ENCODE measurements at places on chromosomes 4 and X. TPM values are rescaled to one million over a fixed set of nuclear protein-coding genes. Genes with fewer than 3 reads are reported as not detected.

DNA sequence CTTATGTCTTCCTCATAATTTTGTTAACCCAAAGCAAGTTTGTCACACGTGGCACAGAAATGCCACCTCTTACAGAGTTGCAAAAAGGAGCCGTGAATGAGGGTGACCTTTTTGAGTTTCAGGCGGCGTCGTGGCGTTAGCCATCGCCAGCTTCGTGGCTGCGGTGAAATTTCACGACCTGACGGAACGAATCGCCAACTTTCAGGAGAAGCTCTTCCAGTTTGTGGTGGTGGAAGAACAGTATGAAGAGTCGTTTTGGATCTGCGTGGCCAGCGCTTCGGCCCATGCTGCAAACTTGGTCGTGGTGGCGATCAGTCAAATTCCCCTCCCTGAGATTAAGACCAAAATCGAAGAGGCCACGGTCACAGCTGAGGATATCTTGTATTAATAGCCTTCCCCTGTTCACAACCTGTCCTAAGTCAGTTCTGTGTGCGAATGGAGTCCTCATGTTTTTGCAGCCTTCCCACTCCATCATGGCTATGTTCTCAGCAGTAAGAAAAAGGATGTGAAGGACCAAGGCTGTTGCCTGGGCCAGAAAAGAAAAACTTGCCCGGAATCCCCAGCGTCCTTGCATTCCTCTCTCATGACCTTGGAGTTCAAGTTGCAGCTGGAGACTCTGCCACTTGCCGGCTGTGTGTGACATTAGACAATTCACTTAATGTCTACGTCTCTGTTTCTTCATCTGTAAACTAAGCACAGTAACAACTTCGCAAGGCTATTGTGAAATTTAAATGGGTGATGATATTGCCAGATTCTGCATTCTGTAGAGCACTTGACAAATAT is 11.9 kb downstream of the CLRN2 start:
- DNase-seq = no peak

The ARSH gene
- total RNA-seq = not detected

DNA sequence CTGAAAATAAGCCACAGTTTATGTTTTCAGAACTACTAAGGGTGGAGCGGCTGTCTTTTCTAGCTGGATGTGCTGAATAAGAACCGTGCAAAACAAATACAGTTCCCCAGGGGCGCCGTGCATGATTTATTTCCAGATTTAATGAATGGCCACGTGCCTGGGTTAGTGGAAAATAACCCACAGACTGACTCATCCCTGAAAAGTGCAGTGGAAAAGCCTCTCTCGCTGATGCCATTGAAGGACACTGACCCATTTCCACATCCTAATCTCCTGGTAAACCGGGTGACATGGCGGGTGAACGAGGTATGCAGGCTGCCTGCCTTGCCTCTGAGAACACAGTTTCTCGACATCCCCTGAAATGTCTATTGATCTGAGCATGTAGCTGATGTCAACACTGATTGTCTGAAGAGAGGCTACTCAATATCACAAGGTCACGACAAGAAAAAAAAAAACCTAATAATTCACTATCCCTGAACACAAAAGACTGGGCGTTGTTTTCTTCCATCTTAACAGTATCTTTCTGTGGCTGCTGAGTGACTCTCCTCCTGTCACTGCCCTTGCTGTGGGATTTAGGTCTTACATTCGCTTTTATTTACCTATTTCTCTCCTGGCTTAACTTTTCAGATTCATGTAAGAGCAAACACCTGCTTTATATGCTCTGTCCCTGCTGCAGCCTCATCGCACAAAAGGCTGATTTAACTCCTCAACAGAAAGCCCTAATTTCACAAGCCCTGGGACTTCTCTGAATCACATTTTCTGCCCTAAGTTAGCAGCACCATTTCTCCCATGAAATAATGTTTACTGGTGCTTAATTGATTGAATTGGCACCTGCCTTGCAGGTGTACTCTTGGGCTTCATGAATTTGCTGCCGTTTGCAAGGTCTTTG is 76.9 kb upstream of the SCOC start:
- DNase-seq = peak; percentile 21

DNA sequence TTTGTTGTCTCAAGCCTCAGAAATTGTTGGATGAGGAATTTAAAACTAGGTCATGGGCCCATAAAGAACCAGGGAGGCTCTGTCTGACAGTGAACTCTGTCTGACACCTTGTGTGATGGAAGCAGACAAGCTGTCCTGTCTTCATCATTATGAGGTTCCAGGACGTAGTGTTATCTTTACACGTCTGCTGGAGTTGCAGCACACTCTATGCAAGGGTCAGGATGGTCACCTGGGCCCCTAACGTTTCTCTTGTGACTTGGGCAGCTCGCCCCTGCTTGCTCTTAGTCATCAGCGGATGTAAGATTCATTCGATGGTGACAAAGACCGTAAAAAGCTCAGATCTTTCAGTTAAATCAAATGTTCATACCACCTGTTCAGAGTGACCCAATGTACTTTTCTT is 92.0 kb upstream of the ADGRG2 start:
- no peak for DNase-seq

The MSX1 gene
- 0.24 TPM for total RNA-seq

DNA sequence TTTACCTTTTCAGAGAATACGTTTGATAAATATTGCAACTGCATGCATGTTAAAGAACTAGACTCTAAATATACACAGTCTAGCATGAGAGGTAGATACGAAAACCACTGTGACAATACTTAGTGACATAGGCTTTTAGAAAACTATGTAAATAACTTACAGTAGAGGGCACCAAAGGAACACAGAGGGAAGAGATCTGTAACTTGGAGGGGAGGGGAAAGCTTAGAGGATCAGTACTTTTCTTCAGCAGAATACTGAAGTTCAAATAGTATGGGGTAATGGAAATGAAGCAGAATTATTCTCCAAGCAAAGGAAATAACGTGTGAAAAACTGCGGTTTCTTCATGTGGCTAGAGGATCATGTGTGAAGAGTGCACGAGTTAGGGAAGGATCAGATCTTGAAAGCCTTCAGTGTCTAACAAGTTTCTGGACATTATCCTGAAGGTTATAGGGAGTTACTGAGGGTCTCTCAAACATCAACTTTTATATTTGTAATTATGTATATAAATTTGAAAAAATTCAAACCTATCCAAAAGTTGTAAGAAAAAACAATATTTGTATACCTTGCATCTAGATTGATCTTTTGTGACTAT is 264.3 kb downstream of the NPFFR2 start:
- no peak for DNase-seq

DNA sequence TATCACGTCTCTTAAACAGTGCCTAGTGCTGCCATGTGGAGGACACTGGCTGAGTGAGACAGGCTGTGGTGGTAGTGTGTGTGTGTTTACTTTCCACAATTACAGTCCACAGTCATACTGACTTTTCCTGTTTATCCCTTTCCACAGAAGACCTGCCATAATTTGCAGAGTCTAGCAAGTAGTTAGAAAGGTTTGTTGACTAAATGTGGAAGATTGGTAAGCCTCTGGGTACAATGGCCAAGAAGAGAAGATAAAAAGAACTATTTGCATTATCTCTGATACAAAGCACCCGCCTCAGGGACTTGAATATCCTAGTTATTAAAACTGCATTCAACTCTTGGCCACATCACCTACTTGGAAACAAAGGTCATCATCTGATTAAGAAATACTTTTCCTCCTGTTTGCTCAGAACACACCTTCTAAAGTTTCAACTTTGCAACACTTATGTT is 89.1 kb downstream of the FAM13A start:
- no peak for DNase-seq

DNA sequence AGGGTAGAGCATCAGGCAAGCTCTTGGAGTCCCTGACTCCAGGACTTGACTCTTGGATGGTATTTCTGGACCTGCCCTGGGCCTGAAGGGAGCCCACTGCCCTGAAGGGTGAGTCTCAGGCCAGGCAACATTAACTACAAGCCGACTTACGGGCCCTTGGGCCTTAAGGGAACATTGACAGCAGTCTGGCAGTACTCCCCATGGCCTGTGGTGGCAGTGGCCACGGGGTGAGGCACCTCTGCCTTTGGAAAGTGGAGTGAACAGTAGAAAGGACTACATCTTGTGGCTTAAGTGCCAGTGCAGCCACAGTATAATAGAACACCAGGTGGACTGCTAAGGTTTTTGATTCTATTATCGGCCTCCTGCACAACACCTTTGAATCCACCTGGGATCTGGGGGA is 36.3 kb downstream of the SH3BGRL start:
- DNase-seq = no peak

The REELD1 gene
- total RNA-seq = not detected

The TMSB15C gene
- total RNA-seq = 1.1 TPM

GRCh38 chr4:687048-687970 is 1.6 kb downstream of the SLC49A3 start:
- peak; percentile 96 for DNase-seq

- DNase-seq = no peak
Observed at GRCh38 chrX:41542536-41542935, 95.4 kb downstream of the NYX start.

GRCh38 chr4:25107827-25108516 is 52.3 kb downstream of the SEPSECS start:
- DNase-seq = no peak

DNA sequence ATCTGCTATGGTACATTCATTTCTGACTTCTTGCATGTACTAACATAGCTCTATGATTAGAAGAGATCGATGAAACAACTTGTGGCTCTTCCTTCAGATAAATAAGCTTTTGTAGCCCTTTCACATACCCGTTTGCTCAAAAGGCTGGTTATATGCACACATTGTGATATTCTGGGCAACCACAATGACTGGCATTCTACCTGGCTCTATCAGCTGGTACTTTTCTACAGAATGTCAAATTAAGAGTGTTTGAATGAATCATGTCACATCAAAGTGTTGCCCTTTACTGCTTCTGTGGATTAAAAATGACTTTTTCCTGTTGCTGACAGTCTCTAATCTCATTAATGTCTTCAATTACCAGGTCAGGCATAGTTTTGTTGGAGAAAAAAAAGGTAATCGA is 11.6 kb downstream of the PGRMC1 start:
- no peak for DNase-seq

DNA sequence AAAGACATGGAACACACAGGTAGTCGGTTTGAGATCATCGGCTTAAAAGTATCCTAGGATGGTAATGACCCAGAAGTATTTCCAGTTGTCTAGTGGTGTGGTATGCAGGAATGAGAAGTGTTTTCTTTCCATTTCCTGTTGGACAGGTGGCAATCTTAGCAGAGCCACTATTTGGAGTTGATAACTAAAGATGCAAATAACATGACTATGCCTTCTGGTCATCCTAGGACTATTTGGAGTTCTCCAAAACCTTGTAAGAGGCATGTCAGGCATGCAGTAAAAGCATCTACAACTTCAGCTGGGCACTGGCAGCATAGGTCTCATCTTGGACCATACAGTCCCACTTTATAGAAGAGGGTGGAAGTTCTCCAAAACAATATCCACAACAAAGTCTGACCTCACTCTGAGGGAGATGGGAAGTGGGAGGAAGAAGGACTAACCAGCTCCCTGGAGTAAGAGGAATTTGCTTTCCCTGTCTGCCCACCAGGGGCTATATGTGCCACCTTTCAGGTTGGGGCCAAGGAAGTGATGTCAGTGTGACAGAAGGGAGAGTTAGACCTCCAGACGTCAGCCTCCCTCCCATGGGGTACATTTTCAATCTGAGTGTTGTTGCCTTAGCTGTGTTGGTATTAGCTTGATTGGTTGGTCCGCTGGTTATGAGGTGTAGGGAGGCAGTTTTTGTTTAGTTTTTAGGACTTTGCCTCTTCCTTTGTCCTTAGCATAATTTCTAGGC is 101.2 kb upstream of the MYOZ2 start:
- no peak for DNase-seq

The P2RY4 gene
- total RNA-seq = 1.9 TPM

DNA sequence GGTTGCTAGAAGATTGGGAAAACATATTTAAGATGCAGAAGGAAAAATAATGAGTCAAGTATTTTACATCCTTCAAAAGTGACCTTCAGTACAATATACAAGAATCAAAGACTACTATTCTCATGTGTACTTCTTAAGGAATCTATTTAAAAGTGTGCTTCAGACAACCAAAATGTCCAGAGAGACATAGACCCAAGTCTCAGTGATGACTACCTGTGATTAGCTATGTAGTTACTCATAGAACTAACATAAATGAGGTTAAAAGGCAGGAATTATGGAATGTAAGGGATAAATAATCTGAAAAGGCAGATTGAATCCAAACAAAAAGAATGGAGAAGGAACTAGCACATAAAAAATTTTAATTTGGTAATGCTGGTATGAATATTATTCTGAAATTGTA is 634.7 kb upstream of the FAM241A start:
- no peak for DNase-seq

GRCh38 chr4:19123681-19124080 is 1102.1 kb upstream of the LCORL start:
- no peak for DNase-seq

DNA sequence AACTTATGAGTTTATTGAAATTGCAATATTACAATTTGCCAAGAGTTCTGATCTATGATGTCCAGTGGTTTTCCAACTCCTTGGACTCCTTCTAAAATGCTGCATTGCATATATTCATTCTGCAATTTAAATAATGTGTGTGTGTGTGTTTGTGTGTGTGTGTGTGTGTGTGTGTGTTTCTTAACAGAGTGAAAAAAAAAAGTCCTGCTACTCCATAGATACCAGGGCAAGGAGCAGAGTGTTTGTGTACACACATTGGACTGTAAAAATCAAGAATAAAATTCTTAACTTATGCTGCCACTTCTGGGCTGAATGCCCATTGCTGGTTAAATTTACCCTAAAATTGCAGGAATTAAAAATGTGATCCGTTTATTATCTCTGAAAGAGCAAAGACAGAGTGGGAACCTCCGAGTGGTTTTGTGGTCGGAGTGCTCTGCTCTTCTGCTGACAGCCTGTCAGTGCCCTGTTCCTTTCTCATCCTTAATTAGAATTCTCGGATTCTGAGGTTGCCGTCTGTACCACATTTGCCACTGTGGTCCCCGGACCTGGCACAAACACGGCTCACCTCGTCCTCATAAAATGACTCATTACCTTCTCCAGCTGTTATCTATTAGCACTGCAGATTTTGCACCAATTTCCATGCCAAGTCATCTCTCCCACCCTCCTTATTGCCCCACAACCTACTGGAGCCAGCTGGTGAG is 355.5 kb downstream of the KCNIP4 start:
- no peak for DNase-seq

DNA sequence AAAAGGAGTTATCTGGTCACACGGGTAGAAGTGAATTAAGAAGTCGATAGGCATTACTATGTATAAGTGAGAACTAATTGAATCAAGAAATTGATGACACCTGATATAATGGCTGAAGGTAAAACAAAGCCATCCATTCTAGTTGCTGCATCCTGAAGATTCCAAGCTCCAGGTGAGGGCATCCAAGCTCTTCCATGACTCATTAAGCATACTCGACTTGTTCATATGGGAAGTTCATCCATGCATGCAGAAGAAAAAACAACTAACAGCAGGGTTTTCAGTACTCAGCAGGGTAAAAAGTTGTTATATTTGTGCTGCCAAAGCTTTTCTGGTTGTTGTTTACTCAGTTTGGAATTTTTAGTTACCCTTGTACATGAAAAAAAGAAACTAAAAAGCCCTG is 508.0 kb upstream of the CXorf51A start:
- no peak for DNase-seq

DNA sequence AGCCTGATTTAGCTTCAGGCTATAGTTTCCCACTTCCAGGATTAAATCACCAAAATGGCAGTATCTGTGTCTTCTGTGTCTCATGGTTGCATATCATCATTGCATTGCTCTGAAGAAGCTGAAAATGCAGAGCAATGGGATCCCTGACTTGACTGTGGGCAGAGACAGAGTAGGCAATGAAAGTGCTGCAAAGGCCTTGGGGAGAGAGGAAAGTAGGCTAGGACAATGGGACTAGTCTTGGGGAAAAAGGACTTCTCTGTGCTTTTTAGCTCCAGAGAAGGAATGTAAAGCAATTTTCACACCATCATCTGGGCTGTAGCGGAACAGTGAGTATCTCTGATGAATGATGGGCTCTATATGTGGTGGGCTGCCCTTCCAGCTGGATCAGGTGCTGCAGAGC is 202.5 kb downstream of the LDB2 start:
- DNase-seq = no peak

The USP51 gene
- total RNA-seq = 0.81 TPM

All from left colon (tissue), 2 donors.